ENCODE measurements at places on chromosomes 6 and 20.

- DNase-seq: no peak
Observed at GRCh38 chr6:160795721-160796120, 93.7 kb downstream of the PLG start.

DNA sequence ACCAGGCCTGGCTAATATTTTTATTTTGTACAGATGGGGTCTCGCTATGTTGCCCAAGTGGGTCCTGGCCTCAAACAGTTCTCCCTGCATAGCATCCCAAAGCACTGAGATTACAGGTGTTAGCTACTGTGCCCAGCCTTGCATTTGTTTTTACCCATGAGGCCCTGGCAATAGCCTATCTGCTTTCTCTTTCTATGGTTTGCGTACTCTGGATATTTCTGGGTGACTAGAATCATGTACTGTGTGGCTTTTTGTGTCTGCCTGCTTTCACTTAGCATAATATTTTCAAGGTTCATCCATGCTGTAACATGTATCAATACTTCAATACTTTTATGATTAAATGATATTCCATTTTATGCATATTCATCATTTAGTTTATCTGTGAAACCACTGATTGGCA is 451.7 kb downstream of the GRIK2 start:
- no peak for DNase-seq

GRCh38 chr20:34980543-34981233 is 25.0 kb downstream of the MYH7B start:
- no peak for DNase-seq

GRCh38 chr20:32621071-32621890 is 36.1 kb upstream of the NOL4L start:
- no peak for DNase-seq

- no peak for DNase-seq
Observed at GRCh38 chr6:7628909-7629308, 38.9 kb downstream of the SNRNP48 start.

- DNase-seq: no peak
Observed at GRCh38 chr6:118755941-118756646, 104.7 kb upstream of the CEP85L start.

DNA sequence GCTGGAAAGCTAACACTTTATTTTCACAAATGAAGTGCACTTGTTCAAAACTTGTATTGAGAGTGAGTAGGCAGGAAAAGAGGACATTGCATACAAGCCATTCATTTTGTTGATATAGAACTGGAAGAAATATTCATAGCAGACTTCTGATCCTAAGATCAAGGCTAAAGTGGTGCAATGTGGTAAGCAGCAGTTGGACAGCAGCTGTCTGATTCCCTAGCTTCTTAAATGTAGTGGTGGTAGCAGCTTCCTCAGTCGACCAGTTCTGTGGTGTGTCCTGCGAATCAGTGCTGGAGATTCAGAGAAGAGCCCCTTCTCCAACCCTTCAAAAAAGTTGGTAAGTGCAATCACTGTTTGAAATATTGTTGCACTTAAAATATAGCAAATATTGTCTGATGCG is 281.7 kb upstream of the GJE1 start:
- DNase-seq: no peak

- DNase-seq: no peak
Observed at GRCh38 chr20:44707018-44707579, 8.1 kb upstream of the CCN5 start.

DNA sequence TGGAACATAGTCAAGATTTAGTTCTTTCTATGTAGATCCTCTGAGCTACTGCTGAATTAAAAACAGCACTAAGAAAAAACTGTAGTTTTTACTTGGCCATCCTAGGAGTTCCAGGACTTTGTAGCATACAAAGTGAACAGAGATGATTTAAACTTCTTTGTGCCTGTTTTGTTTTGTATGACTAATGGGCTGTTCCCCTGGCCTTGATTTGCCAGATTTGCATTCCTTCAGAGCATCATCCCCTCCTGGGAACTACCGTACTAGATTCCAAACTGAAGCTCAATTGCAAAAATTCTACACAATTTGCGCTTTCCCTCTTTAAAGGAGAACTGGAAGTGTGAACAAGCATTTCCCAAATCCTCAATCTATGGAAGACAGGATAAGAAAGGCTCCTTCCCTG is 23.1 kb downstream of the ACOT13 start:
- DNase-seq: no peak

DNA sequence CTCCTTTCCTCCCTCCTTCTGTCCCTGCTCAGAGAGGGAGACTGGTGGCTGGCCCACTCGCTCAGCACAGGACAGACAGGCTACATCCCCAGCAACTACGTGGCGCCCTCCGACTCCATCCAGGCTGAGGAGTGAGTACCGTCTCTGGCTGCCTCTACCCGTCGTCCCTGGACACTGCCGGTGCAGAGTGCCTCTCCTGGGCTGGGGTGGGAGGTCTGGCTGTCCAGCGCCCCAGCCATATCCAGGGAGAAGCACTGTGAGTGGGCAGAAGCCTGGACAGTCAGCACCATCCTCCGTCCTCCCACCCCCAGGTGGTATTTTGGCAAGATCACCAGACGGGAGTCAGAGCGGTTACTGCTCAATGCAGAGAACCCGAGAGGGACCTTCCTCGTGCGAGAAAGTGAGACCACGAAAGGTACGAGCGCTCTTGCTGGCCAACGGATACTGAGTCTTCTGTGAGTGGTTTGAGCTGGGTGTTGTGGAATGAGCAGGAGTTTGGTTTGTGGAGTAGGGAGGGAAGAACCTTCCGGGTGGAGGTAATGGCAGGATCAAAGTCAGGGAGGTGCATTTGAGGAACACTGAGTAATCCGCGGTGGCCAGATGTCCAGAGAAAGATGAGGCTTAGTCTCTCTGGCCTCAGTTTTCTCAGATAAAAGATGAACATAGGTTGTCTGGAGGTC is 48.1 kb downstream of the SRC start:
- DNase-seq: no peak

DNA sequence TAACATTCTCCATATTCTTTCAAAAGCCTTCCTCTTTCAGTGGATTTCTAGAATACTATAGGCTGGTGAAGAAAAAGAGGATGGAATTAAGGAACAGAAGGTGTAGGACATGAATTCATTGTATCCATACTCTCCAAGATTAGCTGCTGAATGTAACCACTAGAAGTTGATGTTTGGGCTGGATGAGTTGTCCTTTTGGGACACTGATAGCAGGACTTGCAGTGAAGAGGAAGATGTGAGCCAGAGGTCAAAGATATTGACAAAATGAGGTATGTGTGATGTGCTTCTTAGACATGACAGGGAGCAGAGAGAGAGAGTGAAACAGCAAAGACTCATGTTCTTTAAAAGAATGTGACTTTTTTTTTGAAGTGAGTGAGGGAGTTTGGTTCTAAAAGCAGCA is 134.3 kb upstream of the MAN1A1 start:
- no peak for DNase-seq

GRCh38 chr20:39309458-39309857 is 347.3 kb downstream of the DHX35 start:
- no peak for DNase-seq

- DNase-seq: no peak
Observed at GRCh38 chr20:49892260-49892659, 23.1 kb downstream of the SPATA2 start.

- DNase-seq: no peak
Observed at GRCh38 chr20:1212023-1212422, 8.8 kb downstream of the C20orf202 start.

DNA sequence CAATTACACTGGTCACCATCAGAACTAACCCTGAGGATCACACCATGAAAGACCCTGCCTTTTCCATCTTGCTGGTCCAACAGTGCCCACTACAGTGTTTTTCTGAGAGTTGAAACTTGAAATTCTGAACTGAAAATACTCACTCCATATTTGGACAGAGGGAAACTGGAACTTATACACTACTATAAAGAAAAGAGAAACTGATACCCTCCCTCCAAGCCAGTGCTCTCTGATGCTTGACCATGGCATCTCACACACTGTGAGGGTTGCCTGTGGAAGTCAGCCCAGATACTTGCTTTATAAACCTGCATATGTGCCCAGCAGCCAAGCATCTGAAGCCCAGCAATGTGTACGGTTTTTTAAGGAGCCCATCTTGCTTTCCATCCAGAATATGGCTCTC is 108.7 kb downstream of the FOXA2 start:
- no peak for DNase-seq

GRCh38 chr6:26415791-26416190 is 13.7 kb downstream of the BTN3A1 start:
- DNase-seq: no peak

- DNase-seq: no peak
Observed at GRCh38 chr6:149334201-149334600, 16.7 kb downstream of the TAB2 start.

DNA sequence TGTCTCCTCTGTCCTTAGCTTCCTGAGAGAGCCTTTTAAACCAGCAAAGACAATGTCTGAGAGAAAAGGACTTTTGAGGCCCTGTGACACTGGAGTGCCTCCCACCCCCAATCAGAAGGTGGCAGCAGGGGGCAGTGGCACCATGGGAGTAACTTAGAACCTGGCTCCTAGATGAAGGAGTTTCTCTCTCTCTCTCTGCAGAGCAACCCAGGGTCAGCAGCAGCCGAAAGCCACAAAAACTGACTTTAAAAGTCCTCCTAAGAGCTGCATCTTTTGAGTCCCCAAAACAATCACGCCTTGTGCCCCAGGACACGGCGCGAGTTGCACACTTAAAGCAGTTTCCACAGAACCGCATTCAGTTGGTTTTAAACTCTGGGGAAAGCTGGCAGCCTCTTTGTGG is 5.3 kb upstream of the TCP11 start:
- no peak for DNase-seq

GRCh38 chr6:107612762-107613415 is 123.0 kb downstream of the SOBP start:
- DNase-seq: no peak

GRCh38 chr6:12037798-12038197 is 25.7 kb downstream of the HIVEP1 start:
- DNase-seq: no peak

GRCh38 chr6:32255199-32256153 is 31.6 kb upstream of the NOTCH4 start:
- peak; percentile 65 for DNase-seq

- no peak for DNase-seq
Observed at GRCh38 chr6:98116455-98116854, 717.9 kb upstream of the POU3F2 start.

- DNase-seq: no peak
Observed at GRCh38 chr20:17129089-17129488, 97.8 kb upstream of the PCSK2 start.

- DNase-seq: no peak
Observed at GRCh38 chr6:82693094-82693493, 329.5 kb downstream of the TPBG start.

GRCh38 chr20:53934421-53935343 is 135.7 kb downstream of the BCAS1 start:
- no peak for DNase-seq

DNA sequence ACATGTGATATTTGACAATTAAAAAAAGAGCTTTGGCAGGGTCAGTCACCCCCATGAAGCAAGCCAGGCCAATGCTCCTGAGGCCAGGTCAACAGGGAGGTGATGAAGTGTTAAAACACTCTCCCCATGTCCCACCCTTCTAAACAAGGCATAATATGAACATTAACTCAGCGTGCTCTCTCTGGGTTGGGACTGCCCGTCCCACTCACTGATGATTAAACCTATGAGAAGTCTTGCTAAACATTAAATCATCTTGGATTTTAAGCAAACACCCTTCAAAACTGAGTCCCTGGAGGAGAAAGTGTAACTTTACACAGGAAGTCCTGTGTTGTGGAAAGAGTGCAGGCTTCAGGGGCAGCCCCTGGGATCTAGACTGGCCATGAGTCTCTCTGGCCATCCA is 558.5 kb downstream of the CD83 start:
- no peak for DNase-seq

- no peak for DNase-seq
Observed at GRCh38 chr6:135983718-135984343, 132.3 kb downstream of the PDE7B start.

DNA sequence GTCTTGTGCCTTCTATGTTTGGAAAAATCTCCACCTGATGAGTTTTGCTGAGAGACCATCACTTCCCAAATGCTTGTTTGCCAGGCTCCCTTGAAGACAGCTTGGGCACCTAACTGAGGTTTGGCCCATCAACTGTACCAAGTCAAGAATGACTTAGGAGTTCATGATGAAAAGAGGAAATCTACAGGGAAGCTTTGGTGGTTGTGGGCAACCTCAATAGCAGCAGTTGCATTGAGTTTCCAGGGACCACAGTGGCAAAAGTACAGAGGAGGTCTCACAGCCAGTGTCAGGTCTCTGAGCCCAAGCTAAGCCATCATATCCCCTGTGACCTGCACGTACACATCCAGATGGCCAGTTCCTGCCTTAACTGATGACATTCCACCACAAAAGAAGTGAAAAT is 49.7 kb upstream of the PHACTR1 start:
- no peak for DNase-seq
